Bronchial smooth muscle cell (primary cell): ENCODE measurements at places on chromosomes 11 and 22. TPM values are rescaled to one million over a fixed set of nuclear protein-coding genes. Genes with fewer than 3 reads are reported as not detected.

The RGL4 gene
- under 0.01 TPM in 1 of 2 replicates, not detected in the other for total RNA-seq

The OR4A47 gene
- not detected in 2 replicates for total RNA-seq

The NXPE4 gene
- total RNA-seq = not detected in 2 replicates

The E2F8 gene
- total RNA-seq = under 0.01 TPM in 1 of 2 replicates, not detected in the other

The CCDC88B gene
- total RNA-seq = 1.3 and 1.7 TPM in 2 replicates

The OMP gene
- 0.79 and 1.1 TPM in 2 replicates for total RNA-seq

The OR4A15 gene
- total RNA-seq = not detected in 2 replicates

The OR6A2 gene
- 0.09 and 0.16 TPM in 2 replicates for total RNA-seq

The OR10A2 gene
- not detected in 2 replicates for total RNA-seq

The OR51B5 gene
- total RNA-seq = 0.26 and 0.32 TPM in 2 replicates

The CHEK1 gene
- total RNA-seq = 16.2 and 32.0 TPM in 2 replicates

The SMIM35 gene
- total RNA-seq = not detected in 2 replicates

The USH1C gene
- total RNA-seq = not detected in 2 replicates

The CYTH4 gene
- total RNA-seq = 0.26 and 0.32 TPM in 2 replicates

The CLTCL1 gene
- 7.3 and 8.4 TPM in 2 replicates for total RNA-seq

The ZNF215 gene
- 1.4 and 3.0 TPM in 2 replicates for total RNA-seq

The TSSK2 gene
- not detected in 2 replicates for total RNA-seq

The MUC6 gene
- not detected in 2 replicates for total RNA-seq

The MAFF gene
- total RNA-seq = 9.5 and 15.0 TPM in 2 replicates

The BDNF gene
- 4.6 and 10.9 TPM in 2 replicates for total RNA-seq

The SCN2B gene
- total RNA-seq = 0.16 and 0.43 TPM in 2 replicates

The SLC6A5 gene
- total RNA-seq = not detected in 2 replicates

The PITPNM1 gene
- 10.7 and 16.4 TPM in 2 replicates for total RNA-seq

The TRIM51 gene
- total RNA-seq = not detected in 2 replicates

The TRIM48 gene
- total RNA-seq = not detected in 2 replicates

The YAP1 gene
- total RNA-seq = 115 and 123 TPM in 2 replicates

The OR4A16 gene
- total RNA-seq = not detected in 2 replicates

The CD3D gene
- total RNA-seq = not detected in 2 replicates

The TLCD5 gene
- 6.8 and 6.9 TPM in 2 replicates for total RNA-seq

The KCNC1 gene
- under 0.01 TPM in 1 of 2 replicates, not detected in the other for total RNA-seq

The B4GALNT4 gene
- 4.5 and 4.9 TPM in 2 replicates for total RNA-seq

The LARGE1 gene
- total RNA-seq = 9.8 and 11.2 TPM in 2 replicates
